ENCODE measurements at places on chromosomes 3 and 15. TPM values are rescaled to one million over a fixed set of nuclear protein-coding genes. Genes with fewer than 3 reads are reported as not detected.

Gene NCKIPSD
- polyA plus RNA-seq = 49.6 TPM

Gene IFT122
- polyA plus RNA-seq = 40.0 TPM

Gene DGKG
- not detected for polyA plus RNA-seq

Gene OSBPL10
- 2.2 TPM for polyA plus RNA-seq

Gene IL5RA
- not detected for polyA plus RNA-seq

Gene MRAS
- 105 TPM for polyA plus RNA-seq

Gene TWF2
- 43.6 TPM for polyA plus RNA-seq

Gene CLDN11
- 0.16 TPM for polyA plus RNA-seq

Gene GOLGA8Q
- not detected for polyA plus RNA-seq

Gene CPNE9
- polyA plus RNA-seq = 0.06 TPM

Gene SHC4
- polyA plus RNA-seq = 1.3 TPM

Gene BCHE
- polyA plus RNA-seq = 27.0 TPM

Gene CCRL2
- polyA plus RNA-seq = 10.4 TPM

Gene GPR176
- polyA plus RNA-seq = 1.4 TPM

Gene IL17RE
- 1.2 TPM for polyA plus RNA-seq

Gene DLEC1
- polyA plus RNA-seq = 0.57 TPM

Gene COL6A5
- polyA plus RNA-seq = not detected

Gene IGSF10
- polyA plus RNA-seq = 0.17 TPM

Gene HSPBAP1
- 7.2 TPM for polyA plus RNA-seq

Gene TIMP4
- polyA plus RNA-seq = not detected

Gene SH3GL3
- 52.4 TPM for polyA plus RNA-seq

Gene ZNF592
- 22.9 TPM for polyA plus RNA-seq

Gene LIPH
- polyA plus RNA-seq = 0.40 TPM

Gene CACNA2D3
- polyA plus RNA-seq = 1.7 TPM

Gene CPEB1
- 0.86 TPM for polyA plus RNA-seq

Gene CNTN6
- not detected for polyA plus RNA-seq

Gene CHRFAM7A
- polyA plus RNA-seq = 5.6 TPM

Gene LIPC
- not detected for polyA plus RNA-seq
